ENCODE measurements at places on chromosomes 12 and 14.

GRCh38 chr14:52596861-52597260 is 44.2 kb downstream of the GPR137C start:
- DNase-seq, result no peak

DNA sequence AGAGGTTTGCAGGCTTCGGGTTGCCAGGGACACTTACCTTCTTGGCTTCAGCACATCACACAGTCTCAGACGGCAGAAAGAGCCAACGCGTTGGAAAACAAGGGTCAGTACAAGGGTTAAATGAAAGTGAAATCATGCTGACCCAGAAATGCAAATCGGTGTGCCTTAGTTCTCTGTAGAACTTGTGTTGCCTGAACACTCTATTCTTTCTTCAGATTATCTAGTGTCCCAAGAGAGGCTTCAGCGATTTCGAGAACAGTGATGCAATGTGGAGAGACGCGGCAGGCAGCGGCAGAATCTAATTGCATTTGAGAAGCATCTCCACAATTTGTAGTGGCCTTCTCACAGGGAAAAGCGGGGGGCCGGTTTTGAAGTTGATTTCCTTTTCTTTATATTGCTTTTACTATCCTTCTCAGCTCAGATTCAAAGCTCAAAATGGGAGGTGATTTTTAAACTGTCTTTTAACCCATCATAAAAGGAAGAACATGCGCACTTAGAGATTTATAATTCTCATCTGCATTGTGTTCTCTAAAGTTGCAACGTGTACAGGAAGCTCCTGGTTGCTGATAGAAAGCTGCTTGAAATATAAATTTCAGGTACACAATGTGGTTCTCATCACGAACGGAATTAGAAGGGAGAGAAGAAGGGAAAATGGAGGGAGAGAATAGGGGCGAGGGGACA is 67.8 kb upstream of the EGLN3 start:
- DNase-seq, result peak; percentile 32

DNA sequence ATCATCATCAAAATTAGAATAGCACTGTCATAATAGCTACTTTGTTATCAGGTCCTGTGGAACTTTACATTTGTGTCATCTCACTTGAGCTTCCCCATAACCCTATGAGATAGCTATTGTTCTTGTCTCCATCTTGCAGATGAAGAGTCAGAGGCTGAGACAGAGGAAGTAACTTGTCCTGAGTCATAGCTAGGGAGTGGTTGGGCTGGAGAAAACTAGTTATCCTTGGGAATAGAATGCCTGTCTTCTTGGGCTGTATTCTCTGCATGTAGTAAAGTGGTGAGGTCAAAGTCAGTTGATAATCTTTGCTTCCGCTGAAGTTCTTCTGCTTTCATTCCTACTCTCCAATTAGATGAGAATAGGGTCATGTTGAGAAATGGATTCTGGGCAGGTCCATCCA is 117.0 kb downstream of the SMOC1 start:
- no peak for DNase-seq

DNA sequence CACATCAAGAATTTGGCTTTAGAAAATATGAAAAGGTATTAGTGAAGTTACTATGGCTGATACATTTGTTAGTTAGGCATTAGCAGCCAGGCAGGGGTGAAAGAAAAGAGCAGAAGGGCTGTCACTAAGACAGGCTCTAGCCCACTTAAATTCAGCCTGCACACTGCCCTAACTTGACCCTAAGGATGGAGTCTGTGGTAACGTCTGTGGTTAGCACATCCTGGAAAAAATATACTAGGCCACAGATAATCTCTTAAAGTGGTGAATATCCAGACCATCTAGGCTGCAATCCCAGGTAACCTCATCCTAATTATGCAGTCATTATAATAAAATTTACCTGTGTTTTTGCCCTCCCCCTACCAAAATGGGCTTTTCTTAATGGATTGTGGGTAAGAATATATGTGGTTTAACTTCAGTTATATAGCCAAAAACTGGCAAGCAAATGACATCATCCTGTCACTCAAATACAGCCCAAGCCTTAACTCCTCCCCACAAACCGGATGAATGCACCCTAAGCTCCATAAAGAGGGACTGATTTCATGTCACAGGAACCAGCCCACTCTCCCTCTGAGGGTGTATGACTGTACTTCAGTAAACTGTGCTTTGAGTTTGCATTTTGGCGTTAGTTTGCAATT is 440.9 kb downstream of the LRFN5 start:
- no peak for DNase-seq

GRCh38 chr12:96053476-96054243 is 18.3 kb upstream of the LTA4H start:
- no peak for DNase-seq

Measured in CD4-positive, alpha-beta T cell treated with Interleukin-2 at 100 ng/mL for 4 hours (primary cell).